ENCODE measurements at places on chromosomes 6 and 20.

- DNase-seq, result no peak
These were observed 42.4 kb downstream of the FAM184A start for GRCh38 chr6:119036081-119036480.

GRCh38 chr6:3884007-3884745 is 35.0 kb downstream of the FAM50B start:
- peak; percentile 54 for DNase-seq

GRCh38 chr6:135161411-135162395 is 19.4 kb upstream of the MYB start:
- no peak for DNase-seq

GRCh38 chr6:4922488-4923037 is 81.3 kb downstream of the RPP40 start:
- no peak for DNase-seq

GRCh38 chr20:11845340-11845739 is 72.4 kb upstream of the BTBD3 start:
- DNase-seq, result peak; percentile 23

GRCh38 chr6:157381631-157382621 is 936 bp downstream of the ZDHHC14 start:
- peak; percentile 57 for DNase-seq

- DNase-seq, result peak; percentile 5
These were observed 131.4 kb downstream of the BTBD3 start for GRCh38 chr20:12049125-12049524.

GRCh38 chr6:23534351-23534750 is 591.7 kb upstream of the NRSN1 start:
- DNase-seq, result no peak

DNA sequence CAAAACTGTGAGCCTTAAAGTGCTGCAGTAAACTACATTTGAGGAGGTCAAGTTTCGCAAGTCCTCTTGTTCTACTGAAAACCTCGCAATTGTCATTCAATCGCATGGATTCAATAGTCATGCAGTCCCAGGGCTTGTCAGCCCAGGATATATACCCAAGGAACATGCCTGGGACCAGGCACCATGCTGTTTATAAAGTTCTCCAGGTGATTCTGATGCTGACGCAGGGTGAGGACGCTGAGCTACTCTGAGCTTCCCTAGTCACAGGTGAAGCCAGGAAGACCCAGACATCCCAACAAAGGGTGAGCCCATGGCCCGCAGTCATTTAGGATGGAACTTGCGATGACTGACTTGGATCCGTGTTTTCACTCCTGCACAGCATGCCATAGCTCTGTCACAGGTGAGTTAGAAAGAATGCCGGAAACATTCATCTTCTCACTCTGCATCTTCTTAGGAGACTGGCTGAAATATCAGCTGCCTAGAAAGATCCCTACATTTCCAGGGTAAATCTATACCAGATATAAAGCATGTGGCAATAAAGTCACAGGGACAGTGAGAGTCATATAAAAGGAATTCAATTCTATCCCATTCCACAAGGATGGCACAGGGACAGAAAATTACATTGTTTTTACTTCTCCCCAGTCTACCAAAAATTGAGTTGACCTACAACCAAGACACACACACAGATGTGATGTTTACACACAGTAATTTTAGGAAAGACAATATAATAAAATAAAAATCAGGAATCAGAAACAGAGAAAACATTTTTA is 27.0 kb upstream of the SSTR4 start:
- DNase-seq, result no peak

GRCh38 chr20:34112600-34113101 is 608 bp upstream of the EIF2S2 start:
- DNase-seq, result no peak

DNA sequence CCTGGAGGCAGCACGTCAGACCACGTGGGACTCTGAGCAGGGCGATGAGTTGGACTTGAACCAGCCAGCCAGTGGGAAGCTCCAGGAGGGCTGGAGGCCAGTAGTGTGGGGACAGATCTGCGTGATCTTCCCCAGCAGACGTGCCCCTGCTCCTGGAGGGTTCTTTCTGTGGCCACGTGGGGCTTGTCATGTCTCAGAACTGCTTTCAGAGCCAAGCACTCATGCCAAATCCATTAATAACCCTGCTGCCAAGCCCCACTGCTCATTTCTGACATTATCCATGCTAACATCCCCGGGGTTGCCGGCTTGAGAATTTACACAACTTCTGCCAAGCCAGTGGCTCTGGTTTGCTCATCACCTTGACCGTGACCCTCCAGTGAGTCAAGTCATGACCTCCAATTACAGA is 38.3 kb downstream of the SIRPA start:
- peak; percentile 29 for DNase-seq

DNA sequence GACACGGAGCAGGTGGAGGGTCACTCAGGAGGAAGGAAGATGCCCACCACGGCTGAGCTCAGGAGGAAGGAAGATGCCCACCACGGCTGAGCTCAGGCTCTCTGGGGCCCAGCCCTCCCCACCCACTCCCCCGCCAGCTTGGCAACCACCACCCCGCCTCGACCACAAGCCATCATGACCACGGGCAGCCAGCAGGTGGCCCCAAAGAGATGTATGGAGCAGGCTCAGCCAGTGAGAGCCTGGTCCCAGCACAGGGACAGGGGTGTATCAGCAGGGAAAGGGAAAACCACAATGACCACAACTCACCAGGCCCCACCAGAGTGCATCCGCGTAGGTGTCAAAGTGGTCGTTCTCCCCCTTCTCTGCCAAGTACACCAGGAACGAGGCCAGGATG is 30.4 kb downstream of the KCNQ2 start:
- DNase-seq, result peak; percentile 27

- no peak for DNase-seq
These were observed 795.3 kb upstream of the ADGRB3 start for GRCh38 chr6:67839818-67840217.

GRCh38 chr20:59224236-59224635 is 60.6 kb downstream of the ZNF831 start:
- no peak for DNase-seq

DNA sequence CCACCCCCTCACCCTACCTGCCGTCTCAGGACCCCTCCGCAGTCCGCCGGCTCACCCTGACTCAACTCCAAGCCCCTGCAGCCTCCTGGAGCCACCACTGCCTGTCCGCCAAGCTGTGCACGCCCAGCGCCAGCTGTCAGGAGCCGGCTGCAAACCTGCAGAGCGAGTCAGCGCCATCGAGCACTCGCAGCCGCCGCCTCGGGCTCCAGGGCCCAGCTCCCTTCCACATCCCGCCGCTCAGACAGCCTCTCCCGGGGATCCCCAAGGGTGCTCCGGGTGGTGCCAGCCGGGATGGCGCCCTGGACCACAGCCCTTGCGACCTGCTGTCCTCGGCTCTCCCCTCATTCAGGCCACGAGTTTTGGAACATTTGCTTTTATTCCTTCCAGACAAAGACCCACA is 4.3 kb downstream of the TNNC2 start:
- peak; percentile 60 for DNase-seq

- no peak for DNase-seq
These were observed 161.8 kb upstream of the GRIK2 start for GRCh38 chr6:101231606-101232235.

- no peak for DNase-seq
These were observed 940.5 kb upstream of the MANEA start for GRCh38 chr6:94636780-94637385.

GRCh38 chr20:25224941-25225340 is 22.9 kb upstream of the PYGB start:
- no peak for DNase-seq

DNA sequence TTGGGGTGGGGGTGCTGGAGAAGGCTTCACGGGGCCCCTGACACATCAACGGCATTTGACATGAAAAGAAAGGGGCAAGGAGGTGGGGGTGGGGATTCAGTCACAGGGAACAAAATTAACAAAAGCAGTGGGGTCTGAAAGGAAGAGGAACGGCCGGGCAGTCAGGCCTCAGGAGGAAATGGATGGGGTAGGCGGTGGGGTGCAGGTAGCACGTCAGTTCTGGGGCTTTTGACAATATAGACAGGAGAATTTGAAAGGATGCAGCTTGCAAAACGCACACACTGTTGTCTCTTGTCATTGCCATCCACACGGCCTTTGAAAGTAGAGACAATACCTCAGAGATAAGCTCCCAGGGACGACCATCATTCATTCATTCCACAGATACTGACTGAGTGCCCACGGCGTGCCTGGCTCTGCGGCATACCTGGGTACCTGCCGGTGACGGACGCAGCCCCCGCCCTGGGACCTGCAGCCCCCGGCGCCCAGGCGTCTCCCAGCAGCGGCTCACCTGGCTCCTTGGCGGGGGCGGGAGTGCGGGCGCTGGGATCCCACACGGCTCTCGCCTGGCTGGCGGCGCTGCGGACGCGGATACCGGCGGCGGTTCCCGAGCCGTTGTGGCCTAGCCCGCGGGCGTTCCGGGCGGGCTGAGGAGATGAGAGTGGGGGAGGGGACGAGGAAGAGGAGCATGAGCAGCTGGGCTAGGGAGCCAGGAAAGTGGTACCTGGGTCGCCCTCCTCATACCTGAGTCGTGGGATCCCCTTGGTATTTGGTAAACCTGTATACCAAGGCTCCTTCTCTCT is at the start of gene SLC26A8:
Gene SLC26A8, minus strand, starts transcription at position 646 of the 800 bp plus-strand sequence. CDS start 4,934 bp downstream, outside the sequence.
- DNase-seq, result no peak

- DNase-seq, result peak; percentile 53
These were observed 580.7 kb downstream of the KIF16B start for GRCh38 chr20:15992564-15992963.

GRCh38 chr6:117547688-117548621 is 54.4 kb downstream of the GOPC start:
- no peak for DNase-seq

GRCh38 chr6:90581146-90581545 is 5.7 kb downstream of the MAP3K7 start:
- DNase-seq, result no peak

GRCh38 chr6:118750143-118750542 is 98.8 kb upstream of the CEP85L start:
- no peak for DNase-seq

- DNase-seq, result no peak
These were observed 23.9 kb upstream of the AHI1 start for GRCh38 chr6:135521431-135521830.

- no peak for DNase-seq
These were observed 146.9 kb downstream of the PRKN start for GRCh38 chr6:162580619-162581018.

DNA sequence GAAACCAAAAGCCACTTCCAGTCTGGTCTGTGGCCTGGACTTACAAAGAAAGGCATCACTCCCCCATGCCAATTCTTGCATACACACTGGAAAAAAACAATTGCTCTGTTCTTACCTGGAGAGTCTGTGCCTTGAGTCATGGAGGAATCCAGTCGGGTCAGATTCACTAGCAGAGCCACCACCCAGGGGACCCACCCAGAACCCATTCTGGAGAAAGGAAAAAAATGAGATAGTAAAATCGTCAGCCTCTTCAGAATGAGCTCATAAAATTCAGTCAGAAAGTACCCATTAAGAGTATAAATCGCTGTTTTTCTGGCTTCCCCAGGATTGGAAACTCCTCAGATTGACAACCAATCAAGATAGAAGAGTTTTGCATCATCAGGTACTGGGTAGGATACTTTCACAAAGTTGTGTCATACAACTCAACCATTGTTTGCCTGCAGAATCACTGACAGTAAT is at the start of gene HLA-DOB:
Gene HLA-DOB, minus strand, starts transcription at position 257 of the 459 bp plus-strand sequence. Its CDS starts 51 bp downstream, at position 206.
- no peak for DNase-seq

DNA sequence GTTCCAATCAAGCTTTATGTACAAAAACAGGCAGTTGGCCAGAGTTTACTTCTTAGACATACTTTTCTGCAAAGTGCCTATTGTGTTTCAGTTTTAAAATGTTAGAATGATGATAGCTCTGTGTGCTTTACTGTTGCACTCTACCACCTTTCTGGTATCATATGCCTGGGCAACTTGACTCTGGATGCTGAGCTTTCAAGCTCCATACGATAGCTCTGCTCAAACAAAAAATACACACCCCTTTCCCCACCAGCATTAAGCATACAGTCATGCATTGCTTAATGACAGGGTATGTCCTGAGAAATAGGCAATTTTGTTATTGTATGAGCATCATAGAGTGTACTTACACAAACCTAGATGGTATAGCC is 123.1 kb downstream of the RCAN2 start:
- DNase-seq, result no peak

DNA sequence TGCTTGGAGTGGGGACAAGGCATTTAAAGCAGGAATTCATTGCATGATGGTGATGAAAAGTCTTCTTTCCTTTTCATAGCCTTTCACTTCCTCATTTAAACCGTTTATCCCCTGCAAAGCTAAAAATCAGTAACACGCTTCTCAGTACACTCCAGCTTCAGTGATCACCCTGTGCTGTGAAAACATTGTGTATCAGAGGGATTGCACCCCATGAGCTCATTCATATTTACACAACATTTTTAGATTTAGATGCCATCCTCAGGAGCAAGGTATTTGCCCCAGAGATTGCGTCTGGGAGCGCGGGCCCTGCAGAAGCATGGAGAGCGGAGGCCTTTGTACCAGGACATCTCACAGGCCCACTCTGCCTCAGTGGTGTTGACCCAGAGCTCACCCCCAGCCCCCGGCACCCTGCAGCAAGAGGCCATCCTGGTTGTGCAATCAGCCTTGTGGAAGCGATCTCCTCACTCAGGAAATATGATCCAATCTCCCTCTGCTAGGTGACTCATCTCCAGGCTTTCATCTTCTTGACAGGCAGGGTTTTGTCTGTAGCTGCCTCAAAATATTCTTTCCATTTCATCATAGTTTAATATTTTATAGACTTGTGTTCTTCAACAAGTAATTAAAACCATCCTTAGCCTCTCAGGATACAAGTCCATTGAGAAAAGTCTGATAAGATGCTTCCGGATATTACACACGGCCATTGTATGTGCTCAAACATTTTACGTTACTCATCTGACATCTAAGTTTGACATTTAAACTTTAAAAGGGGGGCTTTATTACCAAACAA is 38.9 kb upstream of the THBS2 start:
- peak; percentile 97 for DNase-seq

- DNase-seq, result peak; percentile 39
These were observed at the start of gene DLL1 for GRCh38 chr6:170290296-170291128. DLL1 (minus strand) TSS chr6:170291078; CDS start chr6:170290139, 939 bp downstream.

GRCh38 chr6:84258268-84258667 is 30.8 kb upstream of the CEP162 start:
- no peak for DNase-seq

GRCh38 chr6:138293428-138294395 is 75.4 kb upstream of the PBOV1 start:
- no peak for DNase-seq

DNA sequence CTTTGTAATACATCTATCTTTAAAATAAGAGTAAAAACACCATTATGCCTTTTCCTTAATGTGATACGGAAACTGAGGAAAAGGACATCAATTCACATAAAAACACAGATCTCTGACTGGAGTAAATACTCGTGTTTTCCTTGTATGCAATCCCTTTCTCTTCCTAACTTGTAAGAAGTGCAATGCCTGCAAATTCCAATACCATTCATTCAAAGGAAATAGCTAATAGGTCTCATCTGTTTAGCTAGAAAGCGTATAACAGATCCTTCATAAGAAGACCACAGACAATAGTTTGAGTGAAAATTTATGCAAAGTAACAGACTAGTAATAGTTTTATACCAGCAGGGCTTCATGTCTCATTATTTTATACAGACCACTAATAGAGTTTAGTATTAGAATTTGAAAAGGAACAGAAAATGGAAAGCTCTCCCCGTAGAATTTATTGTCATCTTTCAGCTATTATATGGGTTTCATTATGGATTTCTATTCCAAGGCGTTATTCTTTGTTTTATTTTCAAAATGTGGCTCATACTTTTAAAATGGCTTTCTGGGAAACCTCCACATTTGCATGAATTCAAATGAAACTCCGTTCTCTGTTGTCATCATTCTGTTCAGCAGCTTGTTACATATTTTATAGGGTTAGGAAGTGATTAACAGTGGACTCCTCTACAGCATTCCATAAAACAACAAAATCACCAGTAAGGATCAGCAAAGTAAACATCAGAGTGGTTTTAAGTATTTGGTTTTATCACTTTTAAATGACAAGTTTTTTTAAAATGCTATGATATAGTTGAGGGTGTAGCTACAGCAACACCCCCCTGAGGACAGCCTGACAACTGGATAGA is 186.7 kb downstream of the BTBD9 start:
- no peak for DNase-seq
